Activated CD4-positive, alpha-beta T cell treated with anti-CD3 and anti-CD28 coated beads, Interleukin-2, amount 50 U/mL, for 1 hour (primary cell): ENCODE measurements at places on chromosomes 13 and 19.

DNA sequence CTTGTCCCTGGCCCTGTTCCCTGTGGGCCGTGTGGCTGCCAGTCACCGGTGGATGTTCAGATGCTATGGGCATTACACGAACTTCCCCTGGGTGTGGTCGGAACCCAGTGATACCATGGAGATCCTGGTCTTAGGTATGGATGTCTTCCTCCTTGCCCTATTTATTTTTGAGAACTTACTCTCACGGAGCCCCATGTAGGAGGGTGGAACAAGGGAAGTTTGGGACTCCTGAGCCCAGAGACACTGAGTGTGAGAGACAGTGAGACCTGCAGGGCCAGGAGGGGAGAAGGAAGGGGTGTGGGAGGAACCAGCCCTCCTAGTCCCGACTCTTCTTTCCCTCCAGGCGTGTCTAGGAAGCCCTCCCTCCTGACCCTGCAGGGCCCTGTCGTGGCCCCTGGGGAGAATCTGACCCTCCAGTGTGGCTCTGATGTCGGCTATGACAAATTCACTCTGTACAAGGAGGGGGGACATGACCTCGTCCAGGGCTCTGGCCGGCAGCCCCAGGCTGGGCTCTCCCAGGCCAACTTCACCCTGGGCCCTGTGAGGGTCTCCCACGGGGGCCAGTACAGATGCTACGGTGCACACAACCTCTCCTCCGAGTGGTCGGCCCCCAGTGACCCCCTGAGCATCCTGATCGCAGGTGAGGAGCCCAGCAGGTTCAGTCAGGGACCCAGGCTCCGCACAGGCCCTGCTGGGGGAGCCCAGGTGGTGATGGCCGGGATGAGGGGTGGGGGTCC lies 14.9 kb upstream of the KIR3DL3 start:
- DNase-seq = no peak

DNA sequence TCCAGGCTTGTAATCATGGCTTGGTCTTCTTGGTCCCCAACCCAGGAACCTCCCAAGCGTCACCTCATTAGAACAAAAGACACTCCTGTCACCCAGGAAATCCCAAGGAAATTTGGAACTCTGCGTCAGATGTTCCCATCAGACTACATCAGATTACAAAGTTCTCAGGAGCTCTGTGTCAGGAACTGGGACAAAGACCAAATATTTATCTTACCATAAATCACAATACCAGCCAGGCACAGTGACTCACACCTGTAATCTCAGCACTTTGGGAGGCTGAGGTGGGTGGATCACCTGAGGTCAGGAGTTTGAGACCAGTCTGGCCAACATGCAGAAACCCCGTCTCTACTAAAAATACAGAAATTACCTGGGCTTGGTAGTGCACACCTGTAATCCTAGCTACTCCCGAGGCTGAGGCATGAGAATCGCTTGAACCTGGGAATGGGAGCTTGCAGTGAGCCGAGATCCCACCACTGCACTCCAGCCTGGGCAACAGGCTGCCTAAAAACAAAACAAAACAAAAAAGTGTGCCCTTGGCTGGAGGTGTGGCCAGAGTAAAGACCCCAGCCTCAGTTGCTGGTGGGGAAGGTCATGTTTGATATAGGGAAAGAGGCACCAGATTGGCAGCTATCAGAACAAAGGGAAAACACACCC lies 16.7 kb upstream of the CCDC124 start:
- no peak for DNase-seq

GRCh38 chr13:104816726-104817125 lies 1718.7 kb downstream of the EFNB2 start:
- no peak for DNase-seq

- DNase-seq = no peak
Observed at GRCh38 chr13:94596575-94596971, 621 bp upstream of the TGDS start.

DNA sequence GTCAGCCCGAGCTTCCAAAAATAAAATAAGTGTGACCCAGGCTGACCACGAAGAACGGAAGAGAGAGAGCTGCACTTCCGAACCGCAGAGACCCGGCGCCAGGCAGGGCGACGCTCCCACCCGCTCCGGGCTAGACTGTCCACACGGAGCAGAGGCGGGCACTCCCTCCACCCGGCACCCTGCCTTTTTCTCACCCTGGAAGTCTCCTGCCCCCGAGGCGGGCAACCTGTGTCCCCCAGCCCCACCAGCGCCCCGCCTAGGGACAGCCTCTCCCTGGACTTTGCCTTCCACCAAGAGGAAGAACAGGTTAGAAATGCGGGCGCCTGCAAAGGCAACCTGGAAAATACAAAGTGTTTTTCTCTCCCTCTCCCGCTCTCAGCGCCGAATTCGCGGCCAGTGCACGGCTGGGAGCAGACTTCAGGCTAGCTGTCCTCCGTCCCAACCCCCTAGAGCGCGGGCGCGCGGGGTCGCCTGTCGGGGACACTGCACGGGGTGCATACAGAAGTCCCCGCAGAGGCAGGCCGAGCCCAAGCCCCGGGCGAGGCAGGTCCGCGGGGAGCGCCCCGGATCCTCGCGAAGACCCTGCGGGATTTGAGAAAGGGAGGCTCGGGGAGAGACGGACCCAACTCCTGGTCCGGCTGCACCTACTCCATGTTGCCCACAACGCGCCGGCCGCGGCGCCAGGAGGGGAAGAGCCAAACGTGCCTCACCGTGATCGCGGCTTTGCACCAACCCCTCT lies 845 bp downstream of the SPRY2 start:
- no peak for DNase-seq

DNA sequence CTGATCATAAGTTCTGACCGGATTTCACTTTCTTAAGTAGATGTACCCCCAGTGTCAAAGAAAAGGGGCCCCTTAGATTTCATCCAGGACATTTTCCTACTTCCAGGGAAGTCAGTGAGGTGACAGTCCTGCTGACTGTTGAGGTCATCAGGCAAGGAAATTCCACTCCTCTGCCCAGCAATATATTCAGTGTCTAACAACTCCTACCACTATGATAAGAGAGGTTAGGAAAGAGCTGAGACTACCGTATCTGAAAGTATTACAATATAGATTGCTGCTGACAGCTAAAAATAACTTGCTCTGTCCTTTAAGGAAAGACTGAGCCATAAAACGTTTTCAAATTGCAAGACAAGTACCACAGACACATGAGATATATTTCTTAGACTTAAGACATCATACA lies 325.1 kb downstream of the EFNB2 start:
- no peak for DNase-seq

- DNase-seq = no peak
Observed at GRCh38 chr19:49862391-49863253, 4.8 kb downstream of the PNKP start.

- DNase-seq = no peak
Observed at GRCh38 chr13:50153876-50154275, 138.6 kb downstream of the KCNRG start.

GRCh38 chr19:2334986-2335846 lies 6.7 kb downstream of the SPPL2B start:
- no peak for DNase-seq

DNA sequence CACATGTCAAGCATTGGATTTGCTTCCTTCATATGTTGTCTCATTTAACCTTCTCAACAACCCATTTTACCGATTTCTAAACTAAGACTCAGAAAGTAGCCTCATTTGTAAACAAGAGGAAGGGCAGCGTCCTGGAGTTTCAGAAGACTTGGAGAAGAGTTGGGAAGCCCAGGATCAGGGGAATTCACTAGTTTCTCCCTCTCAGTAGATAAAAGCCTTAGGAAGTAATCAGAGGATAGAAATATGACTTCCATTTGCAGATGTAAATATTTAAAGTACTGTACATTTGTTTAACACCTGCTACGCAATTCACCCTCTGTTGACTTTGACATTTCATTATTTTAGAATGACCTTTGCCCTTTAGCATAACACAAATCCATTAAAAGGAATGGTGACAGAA lies 216.4 kb downstream of the DCT start:
- no peak for DNase-seq

- no peak for DNase-seq
Observed at GRCh38 chr19:49857061-49857837, 6.3 kb downstream of the PTOV1 start.

- no peak for DNase-seq
Observed at GRCh38 chr19:36528921-36529518, 949 bp upstream of the ZNF260 start.

GRCh38 chr19:40797963-40798682 lies 868 bp upstream of the EGLN2 start:
- peak; percentile 68 for DNase-seq

GRCh38 chr19:3253270-3253669 lies 28.8 kb downstream of the CELF5 start:
- no peak for DNase-seq

DNA sequence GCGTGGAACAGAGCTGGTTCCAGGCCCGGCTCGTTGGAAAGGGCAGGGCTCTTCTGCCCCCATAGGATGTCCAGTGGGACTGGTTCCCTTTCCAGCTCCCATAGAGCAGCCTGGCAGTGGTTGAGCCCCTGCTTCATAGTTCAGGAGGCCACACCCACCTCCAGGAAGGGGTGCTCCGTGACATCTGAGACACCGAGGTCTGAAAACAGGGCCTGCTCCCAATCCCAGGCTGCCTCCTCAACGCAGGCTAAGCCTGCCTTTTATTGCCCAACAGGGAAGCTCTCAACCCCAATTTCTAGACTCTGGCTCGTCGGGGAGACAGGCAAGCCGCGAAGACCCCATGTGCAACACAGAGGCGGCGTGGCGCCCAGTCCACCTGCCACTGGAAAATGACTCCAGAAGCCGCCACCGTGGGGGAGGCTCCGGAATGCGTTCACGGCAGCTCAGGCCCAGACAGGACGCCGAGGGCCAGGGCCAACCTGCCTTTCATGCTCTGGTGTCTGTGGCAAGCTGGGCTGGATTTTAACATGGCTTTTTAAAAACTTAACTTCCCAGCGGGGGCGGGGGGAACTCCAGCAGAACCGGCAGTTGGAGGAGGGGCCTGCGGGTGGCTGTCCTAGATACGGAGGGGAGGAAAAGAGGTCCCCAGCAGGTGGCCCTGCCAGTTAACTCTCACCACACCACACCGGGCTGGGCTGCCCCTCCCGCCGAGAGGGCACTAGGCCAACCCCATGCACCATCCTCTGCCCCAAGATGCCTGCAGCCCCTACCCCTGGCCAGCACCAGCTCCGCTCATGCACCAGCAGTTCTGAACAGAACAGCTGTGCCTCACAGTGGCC lies 17.9 kb upstream of the TINCR start:
- DNase-seq = peak; percentile 34

DNA sequence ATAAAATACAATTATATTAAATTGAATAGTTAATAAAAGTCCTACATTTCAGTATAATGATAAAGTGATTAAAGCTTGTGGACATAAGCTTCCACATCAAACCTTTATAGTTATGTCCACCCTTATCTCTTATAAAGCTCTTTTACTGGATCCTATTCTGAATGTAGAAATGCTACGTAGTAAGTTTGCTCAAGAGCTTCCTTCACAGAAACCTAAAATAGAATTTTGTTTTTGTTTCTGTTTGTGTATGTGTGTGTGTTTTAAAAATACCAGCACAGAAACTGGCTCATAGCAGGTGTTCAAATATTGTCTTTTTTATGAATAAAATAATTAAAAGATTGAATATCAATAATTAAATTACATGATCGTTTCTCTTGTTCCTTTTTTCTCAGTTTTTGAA lies 21.0 kb upstream of the UFM1 start:
- no peak for DNase-seq

DNA sequence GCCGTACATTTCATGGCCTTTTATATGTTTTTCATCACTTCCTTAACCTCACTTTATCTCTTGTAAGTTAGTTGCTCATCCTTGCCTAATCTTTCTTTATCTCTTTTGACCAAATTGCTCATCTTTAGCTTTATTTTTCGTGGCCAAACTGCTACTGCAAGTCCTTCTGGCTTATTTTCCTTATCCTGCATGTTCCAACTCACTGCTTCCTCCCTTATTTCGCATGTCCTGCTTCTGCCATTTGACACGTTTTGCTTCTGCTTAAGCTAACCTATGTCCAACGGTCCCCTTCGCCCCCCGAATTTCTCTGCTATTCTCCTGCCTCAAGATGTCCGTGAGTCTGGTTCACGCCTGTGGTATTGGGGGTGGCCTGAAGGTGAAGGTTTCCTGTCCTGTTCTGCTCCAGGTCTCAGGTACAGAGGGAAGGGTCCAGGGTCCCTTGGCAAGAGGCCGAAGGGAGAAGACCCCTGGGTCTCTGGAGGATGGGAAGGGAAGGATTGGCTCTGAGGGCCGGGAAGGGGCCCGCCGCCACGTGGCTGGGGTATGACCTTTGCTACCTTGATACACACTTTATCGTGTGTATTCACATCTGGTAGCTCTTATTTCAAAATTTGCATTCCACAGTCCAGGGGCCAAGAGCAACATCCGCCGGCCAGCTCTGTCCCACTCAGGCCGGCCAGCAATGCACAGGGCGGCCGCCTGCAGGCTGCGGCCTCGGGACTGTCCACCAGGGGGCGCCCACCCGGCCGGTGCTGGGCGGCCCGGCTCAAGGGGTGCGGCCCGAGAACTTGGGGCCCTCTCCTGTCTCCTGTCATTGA lies 2.9 kb upstream of the C19orf85 start:
- peak; percentile 62 for DNase-seq

DNA sequence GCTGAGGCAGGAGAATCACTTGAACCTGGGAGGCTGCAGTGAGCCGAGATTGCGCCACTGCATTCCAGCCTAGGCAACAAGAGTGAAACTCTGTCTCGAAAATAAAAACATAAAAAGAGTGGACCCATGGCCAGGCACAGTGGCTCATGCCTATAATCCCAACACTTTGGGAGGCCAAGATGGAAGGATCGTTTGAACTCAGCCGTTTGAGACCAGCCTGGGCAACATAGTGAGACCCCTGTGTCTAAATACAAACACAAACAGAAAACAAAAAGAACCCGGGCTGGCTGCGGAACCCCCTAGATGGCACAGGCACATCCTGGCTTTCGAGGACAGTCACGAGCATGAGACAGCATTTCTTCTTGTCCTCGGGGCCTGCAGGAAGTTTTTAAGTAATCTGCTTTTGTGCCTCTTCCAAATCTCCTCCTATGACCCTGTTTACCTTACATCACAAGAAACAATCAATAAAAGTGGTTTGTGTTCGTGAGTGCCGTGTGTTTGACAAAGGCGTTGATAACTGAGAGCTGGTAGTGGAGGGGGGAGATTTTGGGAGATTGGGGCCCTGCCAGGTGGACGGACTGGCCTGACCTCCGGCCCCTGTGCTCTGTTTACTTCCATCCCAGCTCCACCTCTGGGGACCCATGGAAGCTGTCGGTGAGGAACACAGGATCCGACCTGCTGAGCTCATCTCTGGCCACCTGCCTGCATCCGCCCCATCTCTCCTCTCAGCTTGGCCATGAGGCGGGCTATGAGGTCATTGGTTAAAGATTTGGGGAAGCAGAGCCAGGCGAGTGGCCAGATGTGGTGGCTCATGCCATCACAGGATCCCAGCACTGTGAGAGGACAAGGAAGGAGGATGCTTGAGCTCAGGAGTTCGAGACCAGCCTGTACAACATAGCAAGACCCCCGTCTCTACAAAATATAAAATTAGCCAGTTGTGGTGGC lies 5.9 kb upstream of the GDF15 start:
- no peak for DNase-seq

DNA sequence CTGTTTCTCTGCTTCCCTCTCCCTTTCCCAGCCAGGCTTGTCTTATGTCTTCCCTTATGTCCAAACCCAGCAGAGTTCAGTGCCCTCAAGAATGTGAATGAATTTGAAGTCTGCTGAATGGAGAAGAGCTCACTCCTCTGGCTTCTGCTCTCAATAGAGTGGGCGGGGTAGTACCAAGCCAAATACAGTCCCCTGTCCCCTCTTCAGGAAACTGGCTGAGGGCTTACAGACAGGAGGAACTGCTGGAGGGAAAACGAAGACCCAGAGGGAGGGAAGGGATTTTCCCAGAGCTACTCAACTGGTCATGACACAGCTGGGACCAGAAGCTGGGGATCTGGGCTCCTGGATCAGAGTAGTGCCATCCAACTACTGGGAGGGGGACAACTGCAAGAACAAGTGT lies 32.9 kb upstream of the POU2F2 start:
- DNase-seq = no peak
